ENCODE measurements at places on chromosomes 7 and 10.

GRCh38 chr7:93171606-93172226 is 23.5 kb upstream of the SAMD9L start:
- no peak for DNase-seq

DNA sequence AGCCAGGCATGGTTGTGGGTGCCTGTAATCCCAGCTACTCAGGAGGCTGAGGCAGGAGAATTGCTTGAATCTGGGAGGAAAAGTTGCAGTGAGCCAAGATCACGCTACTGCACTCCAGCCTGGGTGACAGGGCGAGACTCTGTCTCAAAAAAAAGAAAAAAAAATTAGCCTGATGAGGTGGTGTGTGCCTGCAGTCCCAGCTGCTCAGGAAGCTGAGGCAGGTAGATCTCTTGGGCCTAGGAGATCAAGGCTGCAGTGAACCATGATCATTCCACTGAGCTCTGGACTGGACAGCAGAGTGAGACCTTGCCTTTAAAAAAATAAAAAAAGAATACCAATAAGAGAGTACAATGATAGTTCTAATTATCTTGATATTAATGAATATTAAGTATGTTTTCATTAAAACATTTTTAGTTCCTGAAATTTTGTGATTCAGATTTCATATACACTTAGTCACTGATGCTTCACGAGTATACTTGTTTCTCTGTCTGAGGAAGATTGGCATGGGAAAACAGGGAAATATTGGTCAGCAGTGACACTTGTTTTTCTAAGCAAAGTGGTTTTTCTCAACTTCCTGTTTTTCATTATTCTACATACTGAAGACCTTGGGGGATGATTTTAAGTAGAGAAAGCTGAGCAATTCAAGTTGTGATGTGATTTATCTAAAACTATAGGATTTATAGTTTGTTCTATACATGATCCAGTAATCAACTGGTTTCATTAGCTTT is 76.8 kb downstream of the ADK start:
- no peak for DNase-seq

- DNase-seq, result no peak
These were observed 86.8 kb downstream of the MKX start for GRCh38 chr10:27658788-27659187.

- no peak for DNase-seq
These were observed 34.0 kb downstream of the MINDY4 start for GRCh38 chr7:30805081-30805691.

DNA sequence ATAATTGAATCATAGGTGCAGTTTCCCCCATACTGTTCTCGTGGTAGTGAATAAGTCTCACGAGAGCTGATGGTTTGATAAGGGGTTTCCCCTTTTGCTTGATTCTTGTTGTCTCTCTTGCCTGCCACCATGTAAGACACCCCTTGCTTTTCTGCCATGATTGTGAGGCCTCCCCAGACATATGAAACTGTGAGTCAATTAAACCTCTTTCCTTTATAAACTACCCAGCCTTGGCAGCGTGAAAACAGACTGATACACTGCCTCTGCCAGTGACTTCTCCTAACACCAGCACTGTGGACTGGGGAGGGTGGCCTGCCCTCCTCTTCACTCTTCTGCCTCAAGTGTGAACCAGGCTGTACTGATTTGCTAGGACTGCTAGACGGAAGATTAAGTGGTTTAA is 108.6 kb downstream of the RAB11FIP2 start:
- DNase-seq, result no peak

DNA sequence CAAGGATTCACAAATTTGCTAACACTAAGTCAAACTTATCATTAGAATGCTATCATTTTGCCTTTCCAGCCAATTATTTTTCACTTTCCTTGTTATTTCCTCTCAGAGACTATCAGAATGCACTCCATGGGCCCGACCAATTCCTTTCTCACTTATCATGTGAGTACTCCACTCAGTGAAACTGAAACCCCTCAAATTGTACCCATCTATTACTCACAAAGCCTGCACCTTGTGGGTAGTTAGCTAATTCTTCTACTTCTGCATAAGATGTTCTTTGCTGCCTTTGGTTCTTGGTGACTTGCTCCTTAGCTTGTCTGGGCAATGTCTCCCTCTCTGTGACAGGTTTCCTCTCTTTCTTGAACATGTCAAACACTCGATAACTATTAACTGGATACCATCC is 35.2 kb upstream of the MBL2 start:
- DNase-seq, result no peak

DNA sequence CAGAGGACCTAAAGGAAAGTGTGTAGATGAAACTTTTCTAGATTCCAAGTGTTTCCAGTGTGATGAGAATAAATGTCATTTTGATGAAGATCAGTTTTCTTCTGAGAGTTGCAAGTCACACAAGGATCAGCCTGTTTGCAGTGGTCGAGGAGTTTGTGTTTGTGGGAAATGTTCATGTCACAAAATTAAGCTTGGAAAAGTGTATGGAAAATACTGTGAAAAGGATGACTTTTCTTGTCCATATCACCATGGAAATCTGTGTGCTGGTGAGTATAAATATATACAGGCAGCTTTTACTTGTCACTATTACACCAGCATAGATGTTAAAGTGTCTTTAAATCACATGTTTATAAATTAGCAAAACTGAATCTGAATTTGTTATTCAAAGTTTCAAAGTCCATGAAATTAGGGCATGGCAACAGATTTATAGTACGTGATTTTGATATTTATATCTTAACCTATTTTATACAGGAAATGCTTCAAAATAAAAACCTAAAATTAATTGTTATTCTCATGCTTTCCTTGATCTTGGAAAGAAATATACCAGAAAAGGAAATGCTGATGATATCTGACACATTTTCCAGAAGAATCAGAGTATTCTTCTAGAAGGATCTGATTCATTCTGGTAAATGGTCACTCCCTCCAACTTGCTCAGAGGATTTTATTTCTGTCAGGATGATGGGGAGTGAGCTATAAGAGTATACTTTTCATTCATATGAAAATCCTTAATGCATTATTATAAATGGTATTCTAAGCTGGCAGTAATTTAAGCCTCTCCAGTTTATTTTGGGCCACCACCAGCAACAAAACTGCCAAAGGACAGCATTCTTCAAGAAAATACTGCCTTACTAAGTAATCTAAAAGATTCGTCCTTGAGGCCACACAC is 71.4 kb downstream of the ITGB8 start:
- DNase-seq, result no peak

GRCh38 chr10:50506861-50507573 is 116.7 kb downstream of the SGMS1 start:
- no peak for DNase-seq

DNA sequence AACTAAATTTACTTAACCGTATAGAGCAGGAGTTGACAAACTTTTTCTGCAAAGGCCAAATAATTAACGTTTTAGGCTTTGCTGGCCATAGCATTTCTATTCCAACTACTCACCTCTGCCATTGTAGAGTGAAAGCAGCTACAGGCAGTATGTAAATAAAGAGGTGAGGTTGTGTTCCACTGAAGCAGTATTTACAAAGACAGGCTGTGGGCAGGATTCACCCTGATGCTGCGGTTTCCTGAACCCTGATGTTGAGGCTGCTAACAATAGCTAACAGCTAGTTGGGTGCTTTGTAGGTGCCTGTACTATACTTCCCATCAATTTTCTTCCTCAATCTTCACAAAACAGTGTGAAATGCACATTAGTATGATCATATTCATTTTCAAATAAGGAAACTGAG is 47.0 kb upstream of the LAMB1 start:
- no peak for DNase-seq

DNA sequence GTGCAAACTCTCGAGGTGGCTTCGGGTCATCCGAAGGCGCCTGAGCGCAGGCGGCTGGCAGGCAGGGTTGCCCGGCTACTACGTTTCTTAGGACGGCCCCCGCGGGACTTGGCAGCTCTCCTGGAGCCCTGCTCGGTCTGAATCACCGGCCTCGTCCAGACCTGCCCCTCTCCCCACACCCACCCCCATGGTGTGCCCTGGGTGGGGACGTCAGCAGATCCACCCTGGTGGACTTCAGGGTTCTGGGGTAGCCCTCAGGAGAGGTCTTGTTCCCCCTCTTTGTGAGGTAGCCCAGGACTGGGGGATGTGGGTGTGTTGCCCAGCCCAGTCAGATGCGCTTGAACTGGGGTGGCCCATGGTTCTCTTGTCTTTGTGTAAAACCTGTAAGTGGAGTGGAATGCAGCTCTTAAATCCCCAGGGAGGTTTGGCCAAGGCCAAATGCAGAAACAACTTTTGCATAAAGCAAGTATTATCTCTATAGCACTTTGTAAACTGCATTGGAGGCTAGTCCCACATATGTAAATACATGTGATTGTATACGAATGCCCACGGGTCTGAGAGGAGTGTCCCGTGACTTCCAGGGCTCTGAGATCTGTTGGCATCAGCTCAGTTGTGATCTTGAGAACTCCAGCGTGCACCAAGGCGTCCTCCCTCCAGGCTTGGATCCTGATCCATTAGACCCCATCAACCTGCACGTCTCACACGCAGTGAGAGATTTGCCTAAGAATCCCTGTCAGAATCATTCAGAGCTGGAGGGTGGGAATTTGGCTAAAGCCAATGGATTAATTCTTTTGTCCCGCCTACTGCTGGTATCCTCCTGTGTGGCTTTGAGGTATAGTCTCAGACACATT is 1.8 kb downstream of the PFKFB3 start:
- no peak for DNase-seq

DNA sequence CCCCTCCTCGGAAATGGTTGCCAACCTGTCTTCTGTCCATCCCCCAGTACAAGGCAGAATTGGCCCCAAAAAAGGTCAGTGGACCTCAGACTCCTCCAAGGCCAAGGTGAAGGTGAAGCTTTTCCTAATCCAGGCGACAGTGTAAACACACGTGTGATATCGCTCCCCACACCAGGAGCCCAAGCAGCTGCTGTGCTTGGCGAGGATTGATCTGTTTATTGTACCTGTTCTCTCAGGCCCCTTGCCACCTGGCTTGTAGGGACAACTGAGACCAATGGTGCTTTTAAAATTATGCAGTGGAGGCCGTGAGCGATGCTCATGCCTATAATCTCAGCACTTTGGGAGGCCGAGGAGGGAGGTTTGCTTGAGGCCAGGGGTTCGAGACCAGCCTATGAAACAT is 66.1 kb upstream of the GTF2IRD1 start:
- DNase-seq, result no peak

- DNase-seq, result no peak
These were observed 100.7 kb downstream of the CYTH3 start for GRCh38 chr7:6171532-6172223.

- no peak for DNase-seq
These were observed 154.2 kb downstream of the SEMA3A start for GRCh38 chr7:84040355-84040754.

DNA sequence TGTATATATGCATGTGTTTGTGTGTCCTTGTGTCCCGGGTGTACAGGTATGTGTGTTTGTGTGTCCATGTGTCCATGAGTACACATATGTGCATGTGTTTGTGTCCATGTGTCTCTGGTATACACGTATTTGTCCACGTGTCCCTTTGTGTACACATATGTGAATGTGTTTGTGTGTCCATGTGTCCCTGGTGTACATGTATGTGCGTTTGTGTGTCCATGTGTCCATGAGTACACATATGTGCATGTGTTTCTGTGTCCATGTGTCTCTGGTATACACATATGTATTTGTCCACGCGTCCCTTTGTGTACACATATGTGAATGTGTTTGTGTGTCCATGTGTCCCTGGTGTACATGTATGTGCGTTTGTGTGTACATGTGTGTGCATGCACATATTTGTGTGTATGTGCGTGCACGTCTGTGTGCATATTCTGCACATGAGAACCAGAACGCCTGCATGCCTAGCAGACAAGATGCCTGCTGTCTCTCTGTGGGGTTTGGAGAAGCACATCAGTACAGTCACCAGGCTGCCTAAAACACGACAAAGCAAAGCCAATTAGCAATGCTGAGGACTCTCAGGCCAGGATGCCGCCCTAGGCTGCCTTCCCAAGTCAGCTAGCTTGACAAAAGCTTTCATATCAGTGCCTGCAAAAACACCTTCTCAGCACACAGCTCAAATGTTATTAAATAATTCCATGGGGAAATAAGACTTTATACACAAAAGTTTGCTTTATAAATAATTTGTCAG is 327.8 kb downstream of the PTPRN2 start:
- DNase-seq, result no peak

DNA sequence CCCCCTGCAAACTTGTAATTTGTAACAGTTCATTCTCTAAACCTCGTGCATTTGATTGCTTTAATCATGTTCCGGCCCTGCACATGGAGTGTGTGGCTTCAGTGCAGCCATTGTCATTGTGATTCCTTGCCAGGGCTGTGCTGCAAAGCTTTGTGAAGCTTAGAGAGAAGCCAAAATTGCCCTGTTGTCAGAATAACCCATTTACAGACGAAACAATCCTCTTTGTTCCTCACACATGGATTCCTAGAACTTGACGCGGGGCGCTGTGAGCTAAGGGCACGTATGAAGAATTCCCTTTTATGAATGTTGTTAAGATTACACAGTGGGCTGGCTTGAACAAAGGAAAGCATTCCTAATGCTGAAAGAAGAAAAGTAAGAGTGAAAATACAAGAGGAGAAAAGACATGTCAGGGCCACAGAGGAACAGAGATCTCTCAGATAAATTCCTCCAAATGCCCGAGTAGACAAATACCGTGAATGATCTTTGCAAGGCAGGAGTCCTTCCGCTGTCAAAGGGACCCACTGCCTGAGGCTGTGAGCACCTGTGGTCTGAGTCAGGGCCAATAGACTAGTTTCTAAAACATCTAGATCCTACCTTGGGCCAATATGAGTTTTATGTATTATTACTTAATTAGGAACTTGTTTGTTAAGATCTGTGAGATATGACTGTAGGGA is 205.4 kb upstream of the C7orf33 start:
- no peak for DNase-seq

GRCh38 chr7:150958597-150958996 is 19.5 kb downstream of the KCNH2 start:
- no peak for DNase-seq

DNA sequence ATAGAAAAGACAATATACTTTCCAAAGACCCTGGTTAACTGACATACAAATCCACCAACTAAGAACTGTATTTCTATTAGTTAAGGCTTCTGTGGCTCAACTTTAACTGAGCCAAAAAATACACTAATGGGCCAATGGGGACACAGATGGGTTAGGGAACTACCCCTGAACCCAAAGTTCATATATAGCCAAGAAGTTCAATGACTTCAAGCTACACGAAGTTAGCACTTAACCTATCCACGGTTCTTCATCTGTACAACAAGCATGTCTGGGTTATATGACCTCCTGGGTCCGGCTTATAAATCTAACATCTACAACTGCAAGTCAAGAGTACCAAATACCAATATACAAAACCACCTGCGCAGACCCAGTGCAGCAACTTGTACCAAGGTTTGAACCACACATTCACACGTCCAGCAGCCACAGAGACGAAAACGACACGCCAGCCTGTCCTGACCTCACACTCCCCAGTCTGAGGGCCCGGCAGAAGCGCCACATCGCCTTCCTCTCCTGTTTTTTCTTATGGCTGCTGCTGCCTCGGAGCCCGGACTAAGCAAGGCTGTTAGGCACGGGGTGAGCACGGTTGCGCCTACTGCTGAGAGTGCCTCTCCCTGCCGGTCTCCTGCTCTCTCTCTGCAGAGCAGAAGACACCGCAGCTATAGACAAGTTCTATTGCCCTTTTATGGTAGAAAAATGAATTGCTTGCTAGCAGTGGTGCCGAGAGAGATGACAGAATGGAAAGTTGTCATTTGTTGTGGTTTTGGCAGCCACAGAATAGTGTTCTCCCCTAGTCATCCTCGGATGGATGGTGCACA is 86.3 kb downstream of the RNF216 start:
- DNase-seq, result no peak

- DNase-seq, result no peak
These were observed 34.5 kb downstream of the ZNF775 start for GRCh38 chr7:150413640-150414081.

GRCh38 chr10:22374489-22375126 is 29.3 kb downstream of the SPAG6 start:
- DNase-seq, result no peak
